ENCODE measurements at places on chromosomes 7 and 10.
A peak's percentile ranks its signal among the peaks of the same experiment; 100 is the strongest.

DNA sequence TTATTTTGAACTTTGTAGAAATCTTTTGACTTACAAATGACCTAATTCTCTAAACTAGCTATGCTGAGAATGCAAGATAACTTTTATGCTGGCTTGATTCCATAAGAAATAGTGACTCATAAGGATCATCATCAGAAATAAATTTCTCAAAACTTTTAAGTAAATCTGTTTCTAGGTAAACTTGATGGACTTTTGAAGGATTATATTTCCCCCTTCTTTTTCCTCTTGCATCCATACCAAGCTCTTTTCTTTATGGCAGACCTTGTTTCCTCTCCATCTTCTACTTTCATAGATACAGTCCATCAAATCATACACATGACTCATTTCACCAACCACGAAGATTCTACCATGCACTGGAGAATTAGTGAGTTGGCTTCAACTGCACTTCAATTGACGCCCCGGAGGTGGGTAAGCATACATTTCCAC lies 336.3 kb downstream of the KCNMA1 start:
- no peak for DNase-seq

- DNase-seq = no peak
These were observed 61.5 kb downstream of the VIPR2 start for GRCh38 chr7:159083001-159083697.

- peak; percentile 55 for DNase-seq
These were observed 153.7 kb downstream of the CDK14 start for GRCh38 chr7:90749774-90750173.

GRCh38 chr7:22444181-22444971 lies 55.6 kb downstream of the STEAP1B start:
- no peak for DNase-seq

GRCh38 chr7:14065286-14065685 lies 75.8 kb upstream of the ETV1 start:
- DNase-seq = no peak

DNA sequence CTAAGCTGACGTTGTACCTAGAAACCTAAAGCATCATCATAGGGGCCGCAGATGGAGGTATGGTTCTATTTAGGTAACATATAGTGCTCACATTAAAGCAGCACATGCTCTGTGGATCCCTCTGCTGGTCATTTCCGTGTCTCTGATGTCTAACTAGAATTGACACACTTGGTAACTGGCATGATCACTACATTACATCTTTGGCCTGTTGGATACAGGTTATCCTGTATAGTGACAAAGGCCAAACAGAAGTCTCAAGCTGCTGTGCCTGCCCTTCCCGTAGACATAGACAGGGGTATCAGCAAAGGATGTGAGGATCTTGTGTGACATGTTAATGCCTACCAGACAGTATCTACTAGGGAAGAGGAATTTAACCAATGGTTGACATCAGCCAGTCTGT lies 51.2 kb downstream of the KIF5B start:
- peak; percentile 77 for DNase-seq

GRCh38 chr7:154720016-154720415 lies 282.9 kb downstream of the PAXIP1 start:
- no peak for DNase-seq

DNA sequence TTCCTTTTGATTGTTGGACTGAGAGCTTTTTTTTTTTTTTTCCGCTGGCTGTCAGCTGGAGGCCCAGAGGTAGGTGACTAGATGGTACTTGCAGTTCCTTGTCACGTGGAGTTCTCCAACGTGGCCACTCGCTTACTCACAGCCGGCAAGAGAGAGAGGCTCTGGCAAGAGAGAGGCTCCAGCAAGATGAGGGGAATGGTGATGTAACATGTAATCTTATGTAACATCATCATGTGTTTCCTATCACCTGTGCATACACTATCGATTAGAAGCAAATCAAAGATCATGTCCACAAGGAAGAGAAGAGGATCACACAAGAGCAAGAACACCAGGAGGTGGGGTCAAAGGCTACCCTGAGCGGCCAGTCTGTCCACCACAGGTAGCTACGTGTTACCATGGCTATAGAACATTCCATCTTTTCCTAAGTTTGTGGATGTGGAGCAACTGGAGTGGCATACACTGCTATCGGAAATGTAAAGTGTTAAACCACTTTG lies 4.0 kb upstream of the BORCS7 start:
- DNase-seq = no peak

- DNase-seq = no peak
These were observed 18.0 kb downstream of the RBAK start for GRCh38 chr7:5063698-5064097.

GRCh38 chr10:34581801-34582532 lies 233.1 kb downstream of the PARD3 start:
- no peak for DNase-seq

GRCh38 chr10:44950326-44951225 lies 9.0 kb upstream of the RASSF4 start:
- DNase-seq = no peak

DNA sequence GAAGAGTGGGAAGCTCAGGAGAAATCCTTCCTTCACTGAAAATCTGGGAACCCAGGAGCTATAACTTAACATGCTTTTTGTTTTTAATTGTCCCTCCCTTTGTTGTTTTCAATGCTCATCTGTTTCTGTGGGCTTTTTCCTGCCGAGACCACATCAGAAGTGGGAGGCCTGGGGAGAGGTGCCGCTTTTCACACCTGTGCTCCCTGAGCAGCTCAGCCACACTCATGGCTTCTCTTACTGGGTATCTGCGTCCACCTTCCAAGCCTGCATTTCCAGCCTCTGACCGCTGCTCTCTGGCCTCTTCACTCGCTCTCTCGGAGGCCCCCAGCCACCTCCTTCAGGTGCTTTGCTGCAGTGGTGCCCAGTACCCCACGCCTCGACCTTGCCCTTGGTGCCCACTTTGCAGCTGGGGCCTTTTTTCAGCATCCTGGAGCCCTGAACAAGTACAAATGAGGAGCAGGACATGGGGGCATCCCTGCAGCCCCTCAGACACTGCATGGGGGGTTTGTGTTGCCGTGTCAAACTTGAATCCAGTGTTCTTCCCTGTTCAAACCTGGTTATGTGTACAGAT lies 9.9 kb downstream of the C7orf57 start:
- DNase-seq = no peak

DNA sequence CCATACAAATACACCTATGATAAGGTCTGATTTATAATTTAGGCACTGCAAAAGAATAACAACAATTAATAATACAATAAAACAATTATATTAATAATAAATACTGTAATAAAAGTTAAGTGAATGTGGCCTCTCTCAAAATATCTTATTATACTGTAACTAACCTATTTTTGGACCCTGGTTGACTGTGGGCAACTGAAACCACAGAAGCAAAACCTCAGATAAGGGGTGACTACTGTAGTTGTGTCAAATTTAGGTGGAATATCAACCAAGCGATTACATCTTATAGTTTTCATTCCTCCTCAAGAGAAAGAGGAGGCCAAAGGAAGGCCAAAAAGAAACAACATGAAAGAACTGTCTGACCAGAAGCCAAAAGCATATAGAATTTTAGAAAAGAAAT lies 103.9 kb downstream of the SKAP2 start:
- DNase-seq = no peak

DNA sequence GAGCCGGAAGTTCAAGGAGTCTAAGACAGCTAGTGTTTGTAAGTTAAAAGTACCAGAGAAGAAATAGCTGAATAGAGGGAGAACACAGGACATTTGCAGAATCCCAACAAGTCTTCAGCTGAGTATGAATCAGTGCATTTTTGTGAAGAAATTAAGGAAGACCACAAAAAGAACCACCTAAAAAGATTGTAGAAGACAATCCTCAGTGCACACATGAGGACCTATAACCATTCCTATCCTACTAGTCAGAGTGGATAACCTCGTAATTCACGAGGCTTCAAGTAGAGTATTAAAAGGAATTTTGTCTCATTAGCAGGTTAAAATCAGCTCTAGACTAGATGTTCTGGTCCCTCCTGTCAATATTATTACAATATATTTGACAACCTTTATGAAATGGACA lies 295.4 kb upstream of the KAT6B start:
- DNase-seq = no peak

GRCh38 chr10:67242528-67242927 lies 316.7 kb downstream of the LRRTM3 start:
- DNase-seq = no peak

DNA sequence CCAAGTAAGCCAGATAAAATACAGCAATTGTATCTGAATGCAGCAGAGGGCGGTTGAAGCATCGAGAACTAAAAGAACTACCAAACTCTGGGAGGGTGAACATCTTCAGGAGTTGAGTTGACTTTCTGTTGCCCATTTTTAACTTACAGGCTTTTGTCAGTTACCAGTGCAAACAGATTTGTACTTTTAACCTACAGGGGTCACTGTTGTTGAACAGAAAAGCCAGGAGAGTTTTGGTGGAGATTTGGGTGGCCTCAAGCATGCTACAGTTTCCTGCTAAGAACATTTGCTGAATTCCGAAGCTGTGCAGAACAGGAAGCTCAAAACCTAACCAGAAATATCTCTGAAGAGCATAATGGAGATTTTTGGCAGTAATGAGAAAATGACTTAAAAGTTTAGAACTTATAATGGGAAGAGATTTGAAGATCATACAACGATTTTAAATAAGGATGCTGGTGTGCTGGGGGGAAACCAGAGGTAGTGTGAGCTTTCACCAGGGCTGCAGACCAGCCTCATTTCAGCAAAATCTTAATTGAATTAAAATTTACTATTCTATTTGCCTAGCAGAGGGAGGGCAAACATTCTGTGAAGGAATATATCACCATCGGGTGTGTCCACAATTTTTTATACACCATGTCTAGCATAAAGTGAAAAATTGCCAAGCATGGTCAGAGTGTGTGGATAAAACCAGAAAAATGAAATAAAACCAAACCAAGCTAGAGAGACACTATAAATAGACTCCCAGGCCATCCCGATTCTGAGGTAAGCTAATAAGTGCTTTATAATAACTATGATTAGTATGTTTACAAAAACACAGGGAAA lies 208.6 kb upstream of the CCDC6 start:
- peak; percentile 59 for DNase-seq

- no peak for DNase-seq
These were observed 80.4 kb downstream of the MKI67 start for GRCh38 chr10:128045833-128046120.

DNA sequence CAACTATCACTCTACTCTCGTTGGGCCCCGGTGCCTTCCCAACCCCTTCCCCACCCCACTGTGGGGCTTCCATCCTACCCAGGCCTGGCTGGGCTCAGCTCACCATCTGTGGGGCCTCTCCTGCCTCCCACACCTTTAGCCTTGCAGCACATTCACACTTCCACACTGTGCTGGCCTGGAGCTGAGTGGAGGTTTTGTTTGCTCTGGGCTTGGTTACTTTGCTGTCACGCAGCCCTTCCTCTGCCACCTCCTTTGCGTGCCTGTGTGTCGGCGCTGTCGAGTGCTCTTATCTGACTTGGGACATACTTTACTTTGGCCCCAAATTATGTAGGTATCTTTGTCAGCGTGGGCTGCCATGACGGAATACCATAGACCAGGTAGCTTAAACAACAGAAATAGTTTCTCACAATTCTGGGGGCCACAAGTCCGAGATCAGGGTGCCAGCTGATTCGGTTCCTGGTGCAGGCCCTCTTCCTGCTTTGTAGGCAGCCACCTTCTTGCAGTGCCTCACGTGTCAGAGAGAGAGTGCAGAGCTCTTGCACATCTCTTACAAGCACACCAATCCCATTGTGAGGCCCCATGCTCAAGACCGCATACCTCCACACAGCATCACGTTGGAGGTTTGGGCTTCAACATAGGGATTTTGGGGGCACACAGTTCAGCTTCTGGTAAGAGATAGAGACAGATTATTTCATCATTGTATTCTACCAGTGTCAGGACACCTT lies 89.0 kb downstream of the CUL1 start:
- no peak for DNase-seq

DNA sequence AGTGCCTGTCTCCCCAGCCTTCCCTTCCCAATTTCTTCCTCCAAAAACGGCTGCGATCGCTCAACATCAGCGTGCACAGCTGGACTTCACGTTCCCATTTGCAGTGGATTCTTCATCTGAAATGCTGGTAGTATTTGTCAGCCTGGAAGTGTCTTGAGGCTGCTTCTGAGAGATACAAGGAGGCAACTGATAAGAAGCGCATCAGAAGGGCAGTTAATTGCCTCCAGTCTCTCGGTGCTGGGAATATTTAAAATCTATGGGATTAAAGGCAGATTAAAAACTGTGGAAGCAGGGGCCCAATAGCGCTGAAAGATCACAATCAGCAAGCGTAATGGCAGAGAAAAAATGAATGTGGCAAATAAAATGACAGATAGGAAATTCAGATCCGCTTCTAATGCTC lies 450.0 kb downstream of the GATA3 start:
- no peak for DNase-seq

- DNase-seq = no peak
These were observed 139.1 kb upstream of the SORCS3 start for GRCh38 chr10:104501864-104502579.

GRCh38 chr10:61900829-61901792 lies at the start of gene ARID5B:
Gene ARID5B (plus strand): TSS chr10:61901699. CDS start chr10:61901710, 11 bp downstream.
- peak; percentile 66 for DNase-seq

- no peak for DNase-seq
These were observed 43.4 kb downstream of the BPGM start for GRCh38 chr7:134690016-134690415.

GRCh38 chr10:24952143-24952706 lies at the start of gene PRTFDC1:
Gene PRTFDC1 (minus strand): TSS chr10:24952606. CDS start chr10:24952575, 31 bp downstream.
- peak; percentile 18 for DNase-seq

GRCh38 chr7:18132811-18133210 lies 105.2 kb upstream of the PRPS1L1 start:
- DNase-seq = no peak

GRCh38 chr10:36738738-36739431 lies 386.5 kb upstream of the ANKRD30A start:
- no peak for DNase-seq

- DNase-seq = no peak
These were observed 330.9 kb upstream of the ZNF32 start for GRCh38 chr10:43979551-43979950.

DNA sequence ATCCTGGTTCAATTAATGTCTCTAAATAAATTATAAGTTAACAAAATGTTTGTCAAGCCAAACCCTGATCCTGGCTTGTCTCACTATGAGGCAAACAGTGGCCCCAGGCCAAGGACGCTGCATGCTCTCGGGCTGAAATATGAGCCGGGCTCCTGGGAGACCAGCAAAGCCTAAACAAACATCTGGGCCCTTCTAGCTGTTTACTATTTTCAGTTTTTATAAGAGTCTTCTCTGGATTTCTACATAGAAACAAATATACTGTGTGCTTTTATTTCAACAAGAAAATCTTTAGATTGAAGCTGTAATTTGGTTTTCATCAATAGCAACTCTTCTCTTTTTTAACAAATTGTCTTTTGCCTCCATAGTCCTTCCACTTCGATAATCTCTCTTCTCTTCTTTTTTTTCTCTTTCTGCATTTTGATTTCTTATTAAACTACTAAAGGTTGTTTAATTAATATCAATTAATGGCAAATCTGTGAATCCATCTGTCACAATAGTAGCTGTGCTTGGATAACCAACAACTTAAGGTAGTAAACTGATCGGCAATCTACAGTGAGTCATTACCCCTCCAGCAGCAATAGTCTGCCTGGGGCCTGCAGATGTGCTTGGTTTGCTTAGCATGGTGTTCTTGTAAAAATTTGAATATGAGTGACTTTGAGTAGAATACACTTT lies 83.3 kb upstream of the DNAJC1 start:
- no peak for DNase-seq

- DNase-seq = no peak
These were observed 36.1 kb downstream of the SGPL1 start for GRCh38 chr10:70851597-70852475.

Measured in hematopoietic multipotent progenitor cell treated with erythropoietin and hydrocortisone succinate and interleukin-3 and kit ligand, for 8 days (in vitro differentiated cells).